NCI-H1092 treated with DMSO at 0.1 percent for 48 hours (cell line): ENCODE measurements at places on chromosomes 7 and 10.

- peak; percentile 98 for DNase-seq
Observed at GRCh38 chr7:152677808-152678670, 2.1 kb upstream of the XRCC2 start.

- DNase-seq, result peak; percentile 0
Observed at GRCh38 chr10:70247360-70247759, 14.1 kb upstream of the PPA1 start.

DNA sequence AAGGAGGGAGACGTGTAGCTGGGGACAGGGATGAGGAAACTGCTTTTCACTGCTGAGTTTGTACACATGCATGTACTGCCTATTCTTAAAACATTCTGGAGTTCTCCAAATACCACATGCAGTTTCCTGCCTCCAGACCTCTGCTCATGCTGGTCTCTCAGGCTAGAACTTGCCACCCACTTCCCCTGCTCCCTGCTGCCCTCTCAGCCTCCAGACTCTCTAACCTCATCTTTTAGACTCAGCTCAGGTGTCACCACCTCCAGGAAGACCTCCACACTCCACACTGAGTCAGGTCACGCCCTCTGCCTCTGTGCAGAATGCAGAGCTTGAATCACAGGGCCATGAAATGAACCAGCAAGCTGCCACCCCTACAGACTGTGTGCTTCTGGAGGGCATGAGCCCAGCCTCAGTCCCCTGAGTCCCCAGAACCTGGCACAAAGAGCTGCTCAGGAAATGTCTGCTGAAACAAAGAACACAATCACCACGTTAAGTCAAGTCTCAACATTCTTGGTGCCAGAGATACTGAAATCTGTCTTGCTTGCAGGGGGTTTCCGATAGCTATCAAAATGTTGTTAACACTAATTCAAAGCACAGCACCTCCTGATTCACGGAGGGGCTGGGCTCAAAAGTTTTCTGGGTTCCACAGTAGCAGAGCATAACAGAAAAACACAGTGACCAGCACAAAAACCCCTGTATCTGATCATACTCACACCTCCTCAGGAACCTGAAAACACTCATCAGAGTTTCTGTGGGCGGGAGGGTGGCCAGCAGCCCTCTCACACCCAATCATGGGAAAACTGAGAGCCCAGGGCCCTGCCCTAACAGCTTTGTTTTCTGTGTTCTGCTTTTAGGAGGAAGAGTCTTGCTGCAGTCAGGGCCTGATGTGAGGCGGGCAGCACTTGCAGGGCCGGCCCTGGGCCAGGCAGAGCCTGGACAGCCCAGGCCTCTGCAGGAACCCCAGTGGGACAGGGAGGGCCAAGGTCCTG, 21.1 kb downstream of the FAM53B start:
- DNase-seq, result no peak

- DNase-seq, result no peak
Observed at GRCh38 chr7:143237366-143237765, 15.5 kb downstream of the TAS2R40 start.

GRCh38 chr7:157377436-157378124, 40.8 kb downstream of the DNAJB6 start:
- no peak for DNase-seq

DNA sequence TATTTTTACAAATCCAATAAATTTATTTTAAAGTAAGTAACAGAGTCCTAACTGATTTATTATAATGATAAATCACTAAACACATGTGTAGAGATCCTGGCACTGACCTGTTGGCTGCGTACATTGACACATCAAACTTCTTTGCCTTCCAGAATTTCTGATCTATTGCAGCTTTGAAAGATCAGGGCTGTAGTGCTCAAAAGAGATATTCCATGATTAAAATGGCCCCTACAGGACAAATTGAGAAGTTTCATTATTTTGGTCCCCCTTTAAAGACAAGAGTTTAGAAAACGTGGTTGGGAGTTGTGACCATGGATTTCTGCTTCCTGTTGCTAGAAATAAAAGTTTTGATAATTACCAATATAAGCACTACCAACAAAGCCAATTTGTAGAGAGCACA, 87.7 kb upstream of the PDK4 start:
- DNase-seq, result peak; percentile 35

DNA sequence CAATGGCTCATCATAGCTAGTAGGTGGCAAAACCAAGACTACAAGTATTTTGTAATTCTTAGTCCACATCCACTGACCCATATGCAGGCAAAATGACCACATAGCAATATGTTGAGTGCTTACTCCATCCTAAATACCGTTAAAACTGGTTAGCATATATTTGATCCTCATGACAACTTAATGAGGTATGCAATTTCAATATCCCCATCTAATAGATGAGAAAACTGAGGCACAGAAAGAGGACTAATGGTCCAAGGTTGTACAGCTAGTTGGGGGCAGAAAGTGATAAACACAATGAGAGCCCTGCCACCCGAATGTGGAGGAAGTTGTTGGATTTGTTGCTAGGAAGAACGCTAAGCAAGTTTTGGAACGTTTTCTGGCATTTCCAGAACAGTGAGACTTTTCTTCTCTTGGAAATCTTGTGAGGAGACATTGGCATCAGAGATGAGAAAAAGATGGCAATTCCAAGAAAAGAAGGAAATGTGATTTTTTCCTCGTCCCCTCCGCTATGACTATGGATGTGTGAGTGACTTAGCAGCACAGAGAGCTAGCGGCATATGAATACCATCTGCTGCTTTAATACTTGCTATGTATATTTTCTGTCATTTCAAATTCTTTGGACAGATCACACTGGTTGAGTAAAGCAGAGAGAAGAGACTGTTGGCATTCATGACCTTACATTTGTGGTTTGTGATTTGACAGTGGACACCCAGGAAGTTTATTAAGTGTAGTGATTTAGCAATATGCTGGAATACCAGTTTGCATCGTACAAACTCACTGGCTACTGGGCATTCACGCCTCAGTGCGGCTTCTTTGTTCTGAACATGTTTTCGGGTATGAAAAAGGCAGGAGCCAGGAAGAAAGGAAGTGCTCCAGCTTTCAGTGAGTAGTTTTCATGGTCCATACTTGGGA, 51.5 kb downstream of the NRCAM start:
- no peak for DNase-seq

GRCh38 chr7:132576721-132577085, 433 bp upstream of the PLXNA4 start:
- DNase-seq, result no peak

DNA sequence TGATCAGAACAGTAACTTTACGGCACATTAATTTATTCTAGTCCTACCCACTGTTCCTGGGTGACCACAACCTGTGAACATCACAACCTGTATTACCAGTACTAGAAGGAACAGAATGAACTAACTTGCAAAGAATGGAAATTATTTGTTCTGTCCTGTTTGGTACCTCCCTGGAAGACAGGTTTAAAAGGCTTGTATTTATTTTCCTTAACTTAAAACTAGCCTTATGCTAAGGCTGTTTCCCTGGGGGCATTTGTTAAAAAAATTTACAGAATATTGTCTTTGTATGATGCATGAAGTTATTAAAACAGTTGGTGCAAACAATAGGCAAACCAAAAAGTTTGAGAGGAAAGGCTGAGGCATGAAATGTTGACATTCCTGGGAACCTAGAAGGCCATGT, 132.7 kb downstream of the DNAJC1 start:
- no peak for DNase-seq

- DNase-seq, result no peak
Observed at GRCh38 chr10:116007256-116007891, 265.6 kb downstream of the GFRA1 start.

DNA sequence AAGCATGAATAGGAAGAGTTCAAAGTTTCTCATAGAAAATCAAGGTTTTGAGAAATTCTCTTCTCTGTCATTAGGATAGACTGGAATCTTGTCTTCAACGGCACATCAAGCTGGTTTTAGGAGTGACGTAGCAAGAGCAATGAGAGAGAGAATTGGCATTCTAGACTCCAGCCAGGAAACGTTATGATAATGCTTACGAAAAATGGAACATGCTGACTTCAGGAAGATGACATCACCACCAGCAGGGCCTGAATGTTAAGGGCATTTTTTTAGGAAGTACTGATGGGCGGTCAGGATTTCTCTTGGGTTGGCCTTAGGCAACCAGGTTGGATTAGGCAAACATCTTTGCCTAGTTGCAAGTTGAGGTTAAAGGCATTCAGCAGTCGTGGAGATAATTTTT, 213.2 kb upstream of the CTBP2 start:
- no peak for DNase-seq

- no peak for DNase-seq
Observed at GRCh38 chr7:71630516-71630915, 498.6 kb downstream of the GALNT17 start.

- DNase-seq, result no peak
Observed at GRCh38 chr7:157993406-157994105, 594.1 kb downstream of the PTPRN2 start.

DNA sequence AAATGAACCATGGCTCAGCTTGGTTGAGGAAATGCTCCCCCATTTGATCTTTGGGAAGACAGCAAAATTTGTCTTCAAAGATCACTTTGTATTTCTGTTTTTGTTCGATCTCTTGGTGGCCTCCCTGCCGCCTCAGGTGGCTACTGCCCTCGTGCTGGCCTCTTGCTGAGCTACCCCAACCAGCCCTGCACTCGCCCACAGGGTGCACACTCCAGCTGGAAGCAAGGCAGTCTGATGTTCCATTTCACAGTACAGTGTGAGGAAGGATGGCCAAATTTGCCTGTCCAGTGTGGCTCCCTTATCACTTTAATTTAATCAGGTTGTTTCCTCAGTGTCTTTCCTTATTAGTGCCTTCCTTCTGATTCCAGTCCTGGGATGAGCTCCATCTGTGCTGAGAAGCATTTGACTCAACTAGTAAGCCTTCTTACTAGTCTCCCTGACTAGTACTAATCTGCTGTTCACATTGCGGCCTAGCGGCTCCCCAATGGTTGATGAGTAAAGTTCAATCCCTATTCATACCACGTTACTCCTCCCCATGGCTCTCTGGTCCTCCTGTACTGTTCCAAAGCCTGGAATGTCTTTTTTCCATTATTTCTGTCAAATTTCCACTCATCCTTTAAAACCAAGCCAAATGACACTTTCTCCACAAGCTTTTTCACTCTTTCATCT, 8.2 kb downstream of the MYOF start:
- no peak for DNase-seq

DNA sequence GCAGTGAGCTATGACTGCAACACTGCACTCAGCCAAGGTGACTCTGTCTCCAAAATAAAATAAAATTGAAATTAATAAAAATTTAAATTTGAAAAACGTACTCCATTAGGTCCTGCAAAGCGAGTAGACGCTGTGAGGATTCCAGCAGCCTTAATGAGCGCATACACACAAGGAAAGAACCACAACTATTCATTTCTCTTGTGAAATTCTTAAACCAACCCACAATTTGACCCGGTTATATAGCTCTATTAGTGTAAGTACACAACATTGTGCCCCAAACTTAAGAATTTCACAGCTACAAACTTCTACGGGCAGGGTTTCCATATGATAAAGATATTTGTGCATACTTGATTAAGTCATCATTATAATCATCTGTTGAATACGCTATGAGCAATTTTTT, 84.4 kb downstream of the PARD3 start:
- DNase-seq, result no peak

DNA sequence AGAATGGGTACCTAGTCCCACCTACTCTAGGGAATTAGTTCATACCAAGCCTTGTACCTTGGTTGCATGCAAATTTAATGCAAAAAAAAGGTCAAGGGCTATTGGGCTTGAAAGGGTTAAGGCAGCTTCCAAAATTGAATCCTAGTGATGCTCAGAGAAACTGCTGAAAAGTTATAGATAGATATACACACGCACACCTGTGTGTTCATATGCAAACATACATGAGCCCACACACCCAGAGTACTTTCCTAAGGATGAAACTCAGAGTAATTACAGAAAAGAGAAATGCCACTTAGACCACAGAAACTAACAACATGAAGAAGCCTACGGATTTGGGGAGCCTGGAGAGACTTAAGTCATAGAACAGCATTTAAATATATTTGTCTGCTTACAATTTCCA, 1.5 kb downstream of the SLC25A13 start:
- DNase-seq, result no peak

- DNase-seq, result no peak
Observed at GRCh38 chr10:113149626-113150025, 199.6 kb downstream of the TCF7L2 start.

DNA sequence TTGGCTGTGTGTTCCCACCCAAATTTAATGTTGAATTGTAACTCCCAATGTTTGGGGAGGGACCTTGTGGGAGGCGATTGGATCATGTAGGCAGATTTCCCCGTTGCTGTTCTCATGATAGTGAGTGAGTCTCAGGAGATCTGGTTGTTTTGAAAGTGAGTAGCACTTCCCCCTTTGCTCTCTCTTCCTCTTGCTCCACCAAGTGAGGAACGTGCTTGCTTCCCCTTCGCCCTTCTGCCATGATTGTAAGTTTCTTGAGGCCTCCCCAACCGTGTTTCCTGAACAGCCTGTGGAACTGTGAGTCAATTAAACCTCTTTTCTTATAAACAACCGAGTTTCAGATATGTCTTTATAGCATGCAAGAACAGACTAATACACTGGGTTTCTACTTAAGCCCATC, 176.3 kb downstream of the CDK14 start:
- no peak for DNase-seq

- no peak for DNase-seq
Observed at GRCh38 chr7:17159500-17160037, 138.9 kb upstream of the AHR start.

GRCh38 chr10:19468413-19468812, 347.8 kb upstream of the PLXDC2 start:
- no peak for DNase-seq

- DNase-seq, result no peak
Observed at GRCh38 chr10:69315100-69315542, 36.8 kb downstream of the HK1 start.

GRCh38 chr10:91378061-91378460, 32.1 kb upstream of the HECTD2 start:
- DNase-seq, result no peak

GRCh38 chr7:77532247-77532646, 4.8 kb upstream of the PTPN12 start:
- DNase-seq, result no peak

GRCh38 chr7:130841416-130841815, 107.4 kb upstream of the KLF14 start:
- no peak for DNase-seq

GRCh38 chr7:24229481-24230226, 54.3 kb upstream of the NPY start:
- no peak for DNase-seq
